ENCODE measurements at places on chromosomes 3 and 15. TPM values are rescaled to one million over a fixed set of nuclear protein-coding genes. Genes with fewer than 3 reads are reported as not detected.

The LRRC31 gene
- not detected for total RNA-seq

The HHLA2 gene
- not detected for total RNA-seq

DNA sequence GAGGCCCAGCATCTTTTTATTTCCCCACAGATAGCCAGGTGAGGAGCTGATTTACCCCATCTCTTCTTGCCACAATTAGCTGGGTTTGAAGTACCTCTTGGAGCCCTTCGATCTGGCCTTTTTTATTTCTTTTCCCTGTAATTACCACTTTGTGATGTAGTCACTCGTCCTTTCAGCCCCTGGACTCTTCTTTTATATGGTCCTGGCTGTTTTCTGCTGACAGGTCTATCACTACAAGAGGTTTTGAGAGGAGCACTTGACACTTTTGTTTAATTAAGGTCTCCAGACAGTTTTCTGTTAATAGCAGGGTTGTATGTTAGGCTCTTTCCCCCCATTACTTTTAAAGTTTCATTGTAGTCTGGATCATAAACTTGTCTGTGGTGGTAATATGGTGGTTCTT is 11.8 kb downstream of the ATXN7 start:
- DNase-seq, result no peak

DNA sequence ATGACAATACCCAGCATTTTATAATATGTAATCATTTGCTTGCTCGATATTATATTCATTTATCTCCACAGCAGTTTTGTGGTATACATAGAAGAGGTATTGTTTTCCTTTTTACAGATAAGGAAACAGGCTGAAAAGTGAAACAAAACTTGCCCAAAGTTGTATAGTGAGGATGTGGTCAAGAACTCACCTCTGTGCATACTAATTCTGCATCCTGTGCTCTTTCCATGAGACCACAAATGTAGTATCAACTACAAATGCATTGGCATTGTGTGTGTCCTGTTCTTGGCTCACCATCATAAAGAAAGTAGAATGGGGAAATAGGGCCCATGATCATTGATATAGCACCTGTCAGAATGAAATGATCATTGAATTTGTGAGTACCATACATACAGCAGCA is 167.3 kb downstream of the NECTIN3 start:
- DNase-seq, result no peak

DNA sequence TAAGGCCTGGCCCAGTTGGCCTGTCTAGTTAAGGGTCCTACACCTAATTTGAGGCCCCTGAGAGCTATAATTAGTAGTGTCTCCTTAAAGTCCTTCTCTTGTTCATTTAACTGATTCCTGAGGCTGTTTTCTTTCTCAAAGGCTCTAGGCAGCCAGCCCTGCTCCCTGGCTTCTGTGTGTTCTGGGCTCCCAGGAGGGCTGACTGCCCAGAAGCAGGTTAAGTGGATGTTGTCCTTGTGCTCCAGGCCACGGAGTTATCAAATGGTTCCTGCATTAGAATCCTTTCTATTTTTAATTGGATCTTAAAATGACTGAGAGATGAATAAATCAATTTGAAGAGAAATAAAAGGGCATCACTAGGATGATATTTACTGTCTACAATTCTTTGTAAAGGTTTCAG is 140.0 kb downstream of the SNRK start:
- DNase-seq, result no peak

DNA sequence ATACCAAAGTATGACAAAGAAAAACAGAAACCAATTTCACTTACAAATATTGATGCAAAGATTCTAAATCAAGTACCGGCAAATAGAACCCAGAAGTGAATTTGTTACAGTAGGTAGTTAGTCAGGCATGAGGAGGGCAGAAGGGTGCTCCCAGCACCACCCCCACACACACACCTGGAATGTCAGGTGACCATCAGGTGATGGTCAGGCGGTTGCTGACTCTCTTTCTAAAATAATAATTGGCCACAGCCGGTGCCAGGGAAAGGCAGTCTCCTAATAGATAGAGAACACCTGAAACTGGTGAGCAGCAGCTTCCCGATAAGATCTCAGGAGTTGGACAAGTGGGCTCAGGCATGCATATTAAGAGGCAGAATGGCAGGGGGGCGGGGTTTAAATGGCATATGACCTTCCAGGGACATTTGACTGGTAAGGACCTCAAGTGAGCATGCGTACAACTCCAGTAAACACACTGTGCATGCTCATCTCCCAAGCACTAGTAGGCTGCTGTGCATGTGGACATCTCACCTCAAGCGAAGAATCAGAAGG is 131.1 kb downstream of the ANO10 start:
- no peak for DNase-seq

All from tongue (tissue), 3 donors.